ENCODE measurements at places on chromosomes 1 and 21. TPM values are rescaled to one million over a fixed set of nuclear protein-coding genes. Genes with fewer than 3 reads are reported as not detected.

DNA sequence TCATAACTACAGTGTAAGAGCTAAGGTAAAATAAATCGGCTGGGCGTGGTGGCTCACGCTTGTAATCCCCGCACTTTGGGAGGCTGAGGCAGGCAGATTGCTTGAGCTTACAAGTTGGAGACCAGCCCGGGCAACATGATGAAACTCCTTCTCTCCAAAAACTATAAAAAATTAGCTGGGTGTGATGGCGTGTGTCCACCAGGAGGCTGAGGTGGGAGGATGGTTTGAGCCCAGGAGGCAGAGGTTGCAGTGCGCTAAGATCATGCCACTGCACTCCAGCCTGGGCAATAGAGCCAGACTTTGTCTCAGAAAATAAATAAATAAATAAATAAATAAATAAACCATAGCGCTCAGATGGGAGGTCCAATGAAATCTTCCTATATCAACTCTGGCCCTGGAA, 16.7 kb upstream of the FAM110D start:
- H3K4me3 ChIP-seq = no peak overlapping the region
- DNase-seq = no peak
- no peaks in the 10 kb centered on the region for H3K27me3 ChIP-seq
- no peaks in the 10 kb centered on the region for H3K4me1 ChIP-seq
- no peaks in the 10 kb centered on the region for H3K36me3 ChIP-seq

Gene UBE2U
- total RNA-seq = not detected

Gene FCRL5
- total RNA-seq = 1.1 TPM

Gene TRMT13
- total RNA-seq = 3.7 TPM

GRCh38 chr1:172723251-172723650, 64.3 kb downstream of the FASLG start:
- H3K4me3 ChIP-seq = no peak overlapping the region
- DNase-seq = no peak
- no peaks in the 10 kb centered on the region for H3K4me1 ChIP-seq
- H3K27me3 ChIP-seq = no peaks in the 10 kb centered on the region
- H3K36me3 ChIP-seq = no peaks in the 10 kb centered on the region
- H3K27ac ChIP-seq = no peak overlapping the region

DNA sequence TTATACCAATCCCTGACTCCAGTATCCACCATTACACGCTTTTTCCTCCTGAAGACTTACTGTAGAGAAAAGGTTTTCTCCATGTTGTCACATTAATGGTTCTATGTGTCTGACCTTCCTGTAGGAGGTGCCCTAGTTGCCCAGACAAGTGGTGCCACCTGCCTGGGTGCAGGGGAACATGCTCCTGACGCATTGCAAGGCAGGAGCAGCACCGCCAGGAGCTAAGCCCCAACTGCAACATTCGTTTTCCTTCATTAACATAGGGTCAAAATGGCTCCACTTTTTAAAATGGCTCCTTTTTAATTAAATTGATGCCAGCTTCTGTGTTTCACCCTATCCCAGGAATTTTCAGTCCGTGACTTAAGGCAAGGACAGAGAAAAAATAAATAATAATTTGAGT, 220.1 kb upstream of the SAMSN1 start:
- H3K4me3 ChIP-seq = no peak overlapping the region
- H3K36me3 ChIP-seq = no peaks in the 10 kb centered on the region
- DNase-seq = no peak
- peaks cover 9% of the 10 kb centered on the region for H3K4me1 ChIP-seq
- H3K27ac ChIP-seq = no peak overlapping the region

- peak overlapping the region; percentile 44 for H3K27ac ChIP-seq
- peaks cover 64% of the 10 kb centered on the region for H3K27me3 ChIP-seq
- no peak for DNase-seq
- H3K4me3 ChIP-seq = peak overlapping the region; percentile 37
Observed at GRCh38 chr1:76868154-76868882, 1.0 kb downstream of the ST6GALNAC5 start.

Gene DIP2A
- total RNA-seq = 82.9 TPM

GRCh38 chr21:32966120-32966519, 59.6 kb upstream of the OLIG2 start:
- no peaks in the 10 kb centered on the region for H3K4me1 ChIP-seq
- H3K27me3 ChIP-seq = peaks cover 34% of the 10 kb centered on the region
- no peaks in the 10 kb centered on the region for H3K36me3 ChIP-seq
- no peak overlapping the region for H3K4me3 ChIP-seq
- no peak overlapping the region for H3K27ac ChIP-seq

DNA sequence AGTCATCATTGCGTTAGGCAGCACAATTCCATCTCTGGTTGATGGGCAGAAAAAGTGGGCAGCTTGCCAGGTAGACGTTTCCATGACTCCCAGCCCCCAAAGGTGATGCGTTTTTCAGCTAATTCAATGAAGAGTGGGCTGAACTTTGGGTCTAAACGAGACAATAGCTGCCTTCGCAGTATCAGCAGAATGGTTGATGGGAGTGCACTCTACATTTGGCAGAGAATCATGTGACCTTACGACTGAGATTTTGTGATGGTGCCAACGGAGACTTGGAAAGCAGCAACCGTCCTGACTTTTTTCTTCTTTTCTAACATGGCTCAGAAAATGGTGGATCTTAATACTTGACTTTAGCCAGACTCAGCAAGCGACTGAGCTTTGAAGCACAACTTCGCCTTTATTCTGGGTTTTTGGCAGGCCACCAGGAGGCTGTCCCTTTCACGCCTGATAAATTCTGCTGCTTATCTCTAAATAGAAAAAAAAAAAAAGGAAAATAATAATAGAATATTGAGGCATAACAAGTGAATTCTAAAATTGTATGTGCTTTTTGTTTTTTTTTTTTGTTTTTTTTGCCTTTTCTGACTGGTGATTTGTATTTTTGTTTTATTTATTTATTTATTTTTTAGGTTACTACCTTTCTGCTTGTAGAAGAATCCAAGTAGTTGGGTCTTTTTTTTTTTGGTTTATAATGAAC, 804.8 kb downstream of the USP25 start:
- H3K4me3 ChIP-seq = no peak overlapping the region
- H3K4me1 ChIP-seq = no peaks in the 10 kb centered on the region
- peak overlapping the region; percentile 54 for H3K27ac ChIP-seq
- no peaks in the 10 kb centered on the region for H3K36me3 ChIP-seq
- peak; percentile 16 for DNase-seq

DNA sequence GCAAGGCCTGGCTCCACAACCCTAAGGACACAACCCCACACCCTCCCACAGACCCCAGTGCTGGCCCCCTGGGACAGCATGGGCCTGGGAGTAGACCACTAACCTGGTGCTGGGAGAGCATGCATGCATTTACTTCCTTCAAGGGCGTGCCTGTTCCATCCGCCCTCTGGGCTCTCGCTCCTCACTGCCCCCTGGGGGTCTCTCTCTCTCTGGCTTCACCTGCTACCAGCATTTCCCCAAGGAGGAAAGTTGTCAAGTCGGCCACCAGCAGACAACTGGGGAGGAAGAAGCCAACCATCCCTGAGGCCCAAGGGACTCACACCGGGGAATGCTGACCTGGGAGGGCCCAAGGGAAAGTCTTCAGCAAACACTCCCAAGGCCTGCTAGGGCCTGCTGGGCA, 6.5 kb downstream of the LRP8 start:
- H3K27ac ChIP-seq = no peak overlapping the region
- DNase-seq = no peak
- no peak overlapping the region for H3K4me3 ChIP-seq
- peaks cover 10% of the 10 kb centered on the region for H3K4me1 ChIP-seq
- no peaks in the 10 kb centered on the region for H3K36me3 ChIP-seq
- no peaks in the 10 kb centered on the region for H3K27me3 ChIP-seq

Gene PRAMEF6
- total RNA-seq = not detected

DNA sequence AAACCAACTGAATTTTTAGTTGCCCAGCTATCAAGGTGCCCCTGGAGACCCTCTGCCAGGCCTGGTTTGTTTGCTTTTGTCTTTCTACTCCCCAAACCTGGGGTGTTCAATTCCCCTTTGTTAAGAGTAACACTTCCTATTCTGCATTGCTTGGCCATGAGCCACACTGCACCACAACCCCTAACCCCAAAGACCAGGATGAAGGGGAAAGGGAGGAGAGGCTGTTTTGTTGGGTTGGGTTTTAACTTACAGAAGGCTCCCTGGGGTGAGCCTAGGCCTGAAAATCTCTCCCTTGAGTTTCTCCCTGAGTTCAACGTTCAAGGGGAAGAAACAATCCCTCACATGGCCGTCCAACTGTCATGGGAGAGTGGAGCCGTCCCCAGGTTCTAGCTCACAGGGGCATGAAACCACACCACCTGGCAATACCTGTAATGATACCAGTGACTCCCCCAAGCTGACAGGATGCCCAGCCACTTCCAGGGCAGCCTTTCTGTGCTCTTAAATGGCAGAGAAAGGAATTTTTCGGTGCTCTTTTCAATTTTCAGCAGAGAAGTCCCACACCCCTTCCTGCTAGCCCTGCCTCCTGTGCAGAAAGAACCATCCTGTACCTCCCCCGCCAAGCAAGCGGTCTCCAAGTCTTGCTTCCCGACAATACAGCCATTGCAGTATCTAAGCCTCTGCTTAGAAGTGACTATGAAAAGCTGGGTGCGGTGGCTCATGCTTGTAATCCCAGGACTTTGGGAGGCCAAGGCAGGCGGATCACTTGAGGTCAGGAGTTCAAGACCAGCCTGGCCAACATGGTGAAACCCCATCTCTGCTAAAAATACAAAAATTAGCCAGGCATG, 14.9 kb downstream of the SLC45A3 start:
- H3K27me3 ChIP-seq = peaks cover 5% of the 10 kb centered on the region
- H3K4me1 ChIP-seq = peaks cover 73% of the 10 kb centered on the region
- H3K27ac ChIP-seq = peak overlapping the region; percentile 74

Gene KRTAP21-2
- total RNA-seq = not detected

Gene TMEM269
- not detected for total RNA-seq

DNA sequence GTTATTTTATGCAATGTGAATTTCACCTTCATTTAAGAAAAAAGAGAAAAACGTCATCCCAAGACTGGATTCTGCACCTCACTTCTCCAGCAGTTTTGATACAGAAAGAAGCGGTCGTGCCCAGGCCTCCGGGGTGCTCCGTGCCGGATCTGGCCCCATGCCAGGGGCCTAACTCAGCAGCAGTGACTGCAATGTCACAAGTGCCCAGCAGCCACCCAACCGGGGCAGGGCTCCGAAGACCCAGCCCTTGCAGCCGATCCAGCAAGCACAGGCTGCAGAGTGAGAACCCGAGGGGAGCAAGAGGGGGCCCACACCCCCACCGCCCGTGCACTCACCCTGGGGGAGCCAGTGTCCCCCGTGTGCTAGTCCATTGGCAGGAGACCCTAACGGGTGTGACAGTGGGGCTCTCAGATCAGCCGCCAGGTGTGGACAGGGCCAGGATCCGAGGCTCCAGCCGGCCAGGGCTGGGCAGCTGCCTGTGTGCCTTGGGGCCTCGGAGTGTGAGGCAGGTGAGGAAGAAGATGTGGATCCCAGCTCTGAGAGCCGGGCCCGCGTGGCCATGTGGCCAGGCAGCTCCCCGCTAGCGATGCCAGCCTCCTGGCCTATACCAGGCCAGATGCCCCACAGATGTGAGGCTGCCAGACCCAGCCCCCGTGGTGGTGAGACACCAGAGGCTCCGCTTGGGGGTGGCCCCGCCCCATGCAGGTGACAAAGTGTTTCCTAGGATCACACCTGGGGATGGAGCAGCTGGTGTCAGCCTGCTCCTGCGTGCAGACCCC, 60.6 kb downstream of the MEGF6 start:
- no peak overlapping the region for H3K4me3 ChIP-seq
- H3K4me1 ChIP-seq = peaks cover 4% of the 10 kb centered on the region
- no peak for DNase-seq
- H3K36me3 ChIP-seq = no peaks in the 10 kb centered on the region
- H3K27ac ChIP-seq = no peak overlapping the region
